Right cardiac atrium (tissue), 5 donors: ENCODE measurements at places on chromosomes 12 and 14. TPM values are rescaled to one million over a fixed set of nuclear protein-coding genes. Genes with fewer than 3 reads are reported as not detected.
A peak's percentile ranks its signal among the peaks of the same experiment; 100 is the strongest.

- DNase-seq = no peak
Observed at GRCh38 chr12:11795913-11796459, 146.5 kb downstream of the ETV6 start.

- no peak for DNase-seq
Observed at GRCh38 chr12:96425321-96425720, 25.1 kb upstream of the CDK17 start.

The KCNJ8 gene
- total RNA-seq = 45.0 TPM

The FAM181A gene
- total RNA-seq = not detected

GRCh38 chr14:100369019-100369418, 45.9 kb downstream of the SLC25A47 start:
- DNase-seq = no peak

The MGP gene
- total RNA-seq = 1,110 TPM

The IL23A gene
- total RNA-seq = not detected

DNA sequence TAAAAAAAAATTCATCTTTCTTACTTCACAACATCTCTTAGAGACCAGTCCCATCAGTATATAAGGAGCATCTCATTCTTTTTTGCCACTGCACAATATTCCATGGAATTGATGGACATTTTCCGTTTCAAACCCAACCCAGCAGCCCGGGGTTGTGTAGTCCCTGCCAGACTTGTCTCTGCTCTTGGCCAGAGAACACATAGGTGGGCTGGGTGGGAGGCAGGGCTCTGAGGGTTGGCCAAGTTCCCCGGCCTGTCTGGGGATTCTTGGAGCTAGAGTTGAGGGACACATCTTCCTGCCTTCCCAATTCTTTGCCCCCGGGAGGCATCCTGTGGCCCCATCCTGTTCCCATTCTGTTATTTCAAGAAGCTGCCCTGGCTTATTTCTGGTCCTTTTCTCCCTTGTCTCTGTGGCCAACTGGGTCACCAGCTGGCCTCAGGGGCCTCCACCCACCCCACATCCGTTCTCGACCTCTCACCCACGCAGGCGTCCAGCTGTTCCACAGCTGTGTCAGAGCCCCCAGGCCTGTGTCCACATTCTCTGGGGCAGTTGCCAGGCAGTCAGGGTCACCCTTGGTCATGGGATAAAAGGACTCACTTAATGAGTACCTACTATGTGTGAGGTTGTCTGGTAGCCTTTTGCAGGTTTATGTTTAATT, 52.0 kb upstream of the CCDC63 start:
- peak; percentile 82 for DNase-seq

- peak; percentile 85 for DNase-seq
Observed at GRCh38 chr14:93042968-93043940, 72.5 kb downstream of the ITPK1 start.
